ENCODE measurements at places on chromosomes 12 and 14.

- no peak for DNase-seq
Observed at GRCh38 chr12:51009056-51009440, 17.1 kb downstream of the SLC11A2 start.

- no peak for DNase-seq
Observed at GRCh38 chr12:33639975-33640374, 200.4 kb upstream of the SYT10 start.

DNA sequence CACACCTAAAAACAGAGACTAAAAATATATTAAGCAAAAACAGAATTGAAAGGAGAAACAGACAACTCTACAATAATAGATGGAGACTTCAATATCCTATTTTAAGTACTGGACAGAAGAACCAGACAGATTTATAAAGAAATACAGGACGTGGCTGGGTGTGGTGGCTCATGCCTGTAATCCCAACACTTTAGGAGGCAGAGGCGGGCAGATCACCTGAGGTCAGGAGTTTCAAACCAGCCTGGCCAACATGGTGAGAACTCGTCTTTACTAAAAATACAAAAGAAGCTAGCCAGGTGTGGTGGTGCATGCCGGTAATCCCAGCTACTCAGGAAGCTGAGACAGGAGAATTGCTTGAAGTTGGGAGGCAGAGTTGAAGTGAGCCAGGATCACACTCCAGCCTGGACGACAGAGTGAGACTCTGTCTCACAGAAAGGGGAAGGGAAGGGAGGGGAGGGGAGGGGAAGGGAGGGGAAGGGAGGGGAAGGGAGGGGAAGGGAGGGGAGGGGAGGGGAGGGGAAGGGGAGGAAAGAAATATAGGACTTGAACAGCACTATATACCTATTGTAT lies 53.0 kb downstream of the CDK17 start:
- DNase-seq: no peak

GRCh38 chr14:65290830-65291229 lies 121.7 kb upstream of the FUT8 start:
- DNase-seq: no peak

DNA sequence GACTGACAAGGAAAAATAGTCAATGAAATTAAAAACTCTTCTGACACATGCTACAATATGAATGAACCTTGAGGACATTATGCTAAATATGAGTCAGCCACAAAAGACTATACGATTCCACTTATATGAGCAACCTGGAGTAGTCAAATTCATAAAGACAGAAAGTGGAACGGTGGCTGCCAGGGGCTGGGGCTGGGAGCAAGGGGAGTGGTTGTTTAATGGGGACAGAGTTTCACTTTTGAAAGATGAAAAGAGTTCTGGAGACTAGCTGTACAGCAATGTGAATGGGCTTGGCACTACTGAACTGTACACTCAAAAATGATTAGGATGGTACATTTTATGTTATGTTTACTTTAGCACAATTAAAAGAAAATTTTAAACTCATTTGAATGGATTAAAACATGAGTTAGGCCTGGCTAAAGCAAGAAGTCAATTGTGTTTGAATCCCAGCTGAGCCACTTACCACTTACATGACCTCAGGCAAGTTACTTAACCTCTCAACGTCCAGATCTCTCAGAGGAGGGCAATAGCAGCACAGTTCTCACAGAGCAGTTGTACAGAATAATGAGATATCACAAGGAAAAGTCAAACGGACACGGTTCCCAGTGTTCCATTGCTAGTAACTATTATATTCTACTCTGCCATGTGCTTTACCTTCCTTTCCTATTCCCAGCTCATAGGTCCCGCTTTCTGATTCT lies 102.5 kb downstream of the SPTSSA start:
- no peak for DNase-seq

GRCh38 chr12:3972576-3972975 lies 99.4 kb upstream of the PARP11 start:
- no peak for DNase-seq

- DNase-seq: no peak
Observed at GRCh38 chr14:66196670-66197069, 289.5 kb upstream of the CCDC196 start.

DNA sequence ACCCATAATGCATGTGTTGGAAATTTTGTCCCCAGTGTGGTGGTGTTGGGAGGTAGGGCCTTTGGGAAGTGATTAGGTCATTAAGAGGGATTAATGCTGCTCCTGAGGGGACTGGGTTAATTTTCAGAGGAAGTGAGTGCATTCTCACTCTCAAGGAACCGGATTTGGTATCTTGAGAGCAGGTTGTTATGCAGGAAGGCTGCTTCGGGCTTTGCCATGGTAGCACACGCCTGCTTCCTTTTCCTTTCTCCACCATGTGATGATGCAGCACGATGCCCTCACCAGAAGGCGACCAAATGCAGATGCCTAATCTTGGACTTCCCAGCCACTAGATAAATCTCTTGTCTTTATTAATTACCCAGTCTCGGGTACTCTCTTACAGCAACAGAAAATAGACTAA lies 257.1 kb downstream of the SSPN start:
- no peak for DNase-seq

GRCh38 chr12:105409801-105410471 lies 79.4 kb downstream of the C12orf75 start:
- peak; percentile 98 for DNase-seq

- peak; percentile 81 for DNase-seq
Observed at GRCh38 chr14:41608681-41609390, 2.2 kb downstream of the LRFN5 start.

GRCh38 chr12:119153477-119154434 lies 25.0 kb upstream of the HSPB8 start:
- no peak for DNase-seq

All from NCI-H1092 treated with DMSO at 0.1 percent for 48 hours (cell line).